B cell (primary cell): ENCODE measurements at places on chromosomes 16 and 17.

DNA sequence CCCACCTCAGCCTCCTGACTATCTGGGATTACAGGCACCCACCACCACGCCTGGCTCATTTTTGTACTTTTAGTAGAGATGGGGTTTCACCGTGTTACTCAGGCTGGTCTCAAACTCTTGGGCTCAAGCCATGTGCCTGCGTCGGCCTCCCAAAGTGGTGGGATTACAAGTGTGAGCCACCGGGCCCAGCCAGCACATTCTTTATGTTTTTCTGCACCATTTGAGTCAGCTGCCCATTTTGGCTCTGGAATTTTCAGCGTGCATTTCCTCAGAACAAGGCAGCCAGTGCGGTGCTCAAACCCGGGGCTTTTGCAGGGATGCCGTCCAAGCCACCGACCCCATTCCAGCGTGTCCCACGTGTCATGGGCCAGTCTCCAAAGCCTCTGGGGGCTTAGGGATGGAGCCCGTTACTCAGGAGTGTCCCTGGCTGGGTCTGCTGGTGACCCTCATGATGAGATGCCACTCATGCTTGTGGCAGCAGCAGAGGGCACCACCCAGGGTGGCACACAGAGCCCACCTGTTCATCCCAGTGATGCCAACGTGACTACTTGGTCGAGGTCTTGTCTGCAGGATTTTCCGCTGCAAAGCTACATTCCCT lies 3.7 kb upstream of the RAB40C start:
- DNase-seq = no peak

GRCh38 chr17:15266325-15267125 lies 1.4 kb upstream of the PMP22 start:
- DNase-seq = no peak

GRCh38 chr17:34869641-34870040 lies 91.6 kb downstream of the CCT6B start:
- DNase-seq = no peak

DNA sequence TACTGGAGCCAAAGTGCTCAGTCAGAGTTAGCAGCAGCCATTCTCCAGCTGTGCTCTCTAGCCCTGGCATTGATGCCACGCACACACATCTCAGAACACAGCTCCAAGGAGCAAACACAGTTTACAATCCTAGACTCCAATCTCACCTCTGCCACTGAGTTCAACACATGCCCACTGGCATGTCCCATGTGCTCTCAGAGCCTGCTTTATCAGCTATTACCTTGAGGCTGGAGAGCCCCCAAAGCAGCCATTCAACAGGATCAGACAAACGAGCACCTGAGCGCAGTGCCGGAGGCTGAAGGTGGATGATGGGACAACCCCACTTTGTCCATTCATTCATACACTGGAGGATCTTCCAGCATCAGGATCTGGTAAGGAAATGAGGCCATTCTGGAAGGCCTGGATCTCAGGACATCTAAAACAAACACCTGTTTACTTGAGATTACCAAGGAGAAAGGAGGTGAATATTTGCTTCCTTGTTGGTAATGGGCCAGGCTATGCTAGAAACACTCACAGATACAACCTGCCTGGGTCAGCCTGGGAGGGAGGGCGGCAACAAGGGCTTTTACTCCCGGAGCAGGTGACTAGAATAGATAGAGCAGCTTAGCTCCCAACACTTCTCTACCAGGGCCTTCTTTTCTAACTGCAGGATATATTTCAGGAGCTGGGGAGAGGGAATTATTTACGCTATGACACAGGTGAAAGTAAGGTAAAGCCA lies 25.4 kb downstream of the RANBP10 start:
- no peak for DNase-seq

- DNase-seq = no peak
Measured at GRCh38 chr17:50836826-50837225, 1.4 kb downstream of the WFIKKN2 start.

DNA sequence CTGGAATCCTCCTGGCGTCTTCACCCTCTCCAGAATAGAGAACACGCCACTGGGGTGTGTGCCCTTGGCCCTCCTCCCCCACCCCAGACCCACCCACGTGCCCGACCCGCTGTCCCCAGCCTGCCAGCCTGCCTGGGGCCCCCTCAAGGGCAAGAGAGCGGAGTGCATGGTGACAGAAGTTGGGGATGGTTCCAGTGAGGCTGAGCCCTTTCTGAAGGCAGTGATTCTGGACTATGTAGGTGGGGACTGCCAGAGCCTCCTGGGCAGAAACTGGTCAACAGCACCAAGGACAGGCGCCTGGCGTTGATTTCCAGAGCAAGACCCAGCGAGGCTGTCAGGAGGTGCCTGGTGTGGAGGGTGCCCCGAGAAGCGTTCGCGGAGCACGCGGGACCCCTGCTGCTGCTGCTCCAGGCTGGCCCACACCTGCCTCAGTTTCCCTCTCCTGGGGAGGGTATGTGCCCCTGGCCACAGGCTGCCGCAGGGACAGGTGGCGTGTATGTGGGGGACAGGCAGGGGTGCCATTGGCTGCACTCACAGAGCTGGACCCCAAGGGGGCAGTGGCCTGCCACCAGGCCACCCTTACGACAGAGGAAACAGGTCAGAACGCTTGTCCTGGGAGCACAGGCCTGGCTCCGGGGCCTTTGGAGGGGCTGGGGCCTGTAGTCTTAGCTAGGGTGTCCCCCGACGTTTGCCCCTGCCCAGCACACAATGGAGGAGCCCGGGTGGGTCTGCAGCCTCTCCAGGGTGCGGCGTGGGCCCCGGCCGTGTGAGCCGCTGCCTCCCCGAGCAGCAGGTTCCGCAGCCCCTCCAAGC lies 1.2 kb downstream of the SSTR5 start:
- no peak for DNase-seq

DNA sequence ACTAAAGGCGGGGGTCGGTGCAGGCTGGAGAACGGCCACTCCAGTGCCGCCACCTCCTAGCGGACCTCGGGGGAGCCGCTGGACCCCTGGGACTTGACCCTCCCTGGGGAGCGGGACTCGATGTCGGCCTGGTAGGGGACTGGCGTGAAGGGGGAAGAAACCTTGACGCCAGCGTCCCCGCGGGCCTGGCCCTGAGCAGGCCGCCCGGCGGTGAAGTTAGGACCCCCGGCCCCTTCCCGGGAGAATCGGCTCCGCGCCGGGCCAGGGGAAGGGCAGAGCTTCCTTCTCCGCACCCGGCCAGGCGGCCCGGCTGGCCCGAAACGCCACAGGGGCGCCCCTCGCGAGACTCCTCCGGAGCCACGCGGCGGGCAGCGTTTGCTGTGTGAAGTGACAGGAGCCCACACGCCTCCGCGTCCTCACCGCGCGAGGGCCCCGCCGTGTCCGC lies 389 bp downstream of the DUS1L start:
- DNase-seq = no peak

GRCh38 chr17:9445424-9445823 lies 130.2 kb downstream of the STX8 start:
- no peak for DNase-seq

DNA sequence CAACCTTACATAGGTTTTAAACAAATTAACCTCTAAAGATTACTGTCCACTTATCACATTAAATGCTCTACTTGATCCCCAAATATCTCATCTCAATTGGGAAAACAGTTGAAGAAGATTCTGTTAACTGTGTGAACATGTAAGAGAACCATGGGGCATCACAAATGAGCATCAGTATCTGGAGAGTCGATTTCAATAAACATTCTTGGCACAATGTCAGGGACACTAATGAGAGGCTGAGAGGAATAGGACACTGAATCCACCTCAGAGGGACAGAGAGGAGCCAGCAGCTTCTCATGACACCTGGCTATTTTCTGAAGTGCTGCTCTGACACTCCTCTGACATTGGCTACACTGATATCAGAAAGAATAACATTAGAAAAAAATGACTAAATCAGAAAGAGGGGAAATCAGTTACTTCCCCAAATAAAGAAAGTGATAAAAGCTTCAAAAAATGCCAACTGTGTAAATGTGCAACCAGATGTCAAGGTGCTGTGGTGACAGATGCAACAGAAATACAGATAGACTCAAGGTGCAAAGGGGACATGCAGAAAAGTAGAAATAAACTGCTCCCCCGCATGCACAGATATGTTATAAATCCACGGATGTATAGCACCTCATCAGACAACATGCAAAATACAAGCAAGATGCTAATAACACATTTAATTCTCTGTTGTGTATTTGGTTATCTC lies 67.4 kb downstream of the SNX11 start:
- DNase-seq = no peak

DNA sequence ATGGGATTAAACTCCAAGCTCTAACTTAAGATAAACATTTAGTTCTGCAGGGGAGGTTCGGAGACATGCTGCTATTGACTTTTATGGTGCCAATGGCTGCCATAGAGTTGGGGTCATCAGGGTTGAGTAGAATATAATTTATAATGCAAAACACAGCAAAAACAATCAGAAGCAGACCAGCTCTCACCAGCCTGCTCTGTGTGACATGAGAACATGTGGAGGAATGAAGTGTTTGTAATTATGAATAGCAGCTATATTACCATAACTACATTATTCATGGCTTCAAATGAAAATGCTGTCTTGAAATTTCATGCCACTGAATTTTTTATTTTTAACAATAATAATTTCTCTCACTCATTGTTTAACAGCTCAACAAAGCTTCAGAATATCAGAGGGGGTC lies 645.6 kb upstream of the CDH8 start:
- DNase-seq = no peak

- no peak for DNase-seq
Measured at GRCh38 chr17:72338847-72339790, 218.3 kb downstream of the SOX9 start.

DNA sequence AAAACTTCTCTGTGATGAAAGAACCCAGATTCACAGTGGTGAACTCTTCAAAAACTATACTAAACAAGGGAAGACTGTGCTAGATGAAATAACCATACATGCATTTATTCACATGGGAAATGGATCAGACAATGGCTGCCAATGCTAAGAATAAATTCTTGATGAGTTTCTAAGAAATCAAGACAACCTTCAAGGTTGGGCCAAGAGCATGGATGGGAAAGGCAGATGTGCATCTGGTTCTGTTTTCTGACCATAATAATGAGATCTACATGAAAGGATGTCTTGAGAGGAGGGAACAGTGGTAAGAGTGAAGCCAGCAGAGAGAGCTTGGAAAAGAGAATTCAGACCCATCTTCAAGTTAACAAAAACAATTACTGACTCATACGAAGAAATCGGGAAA lies 31.4 kb downstream of the ANKRD11 start:
- DNase-seq = no peak

DNA sequence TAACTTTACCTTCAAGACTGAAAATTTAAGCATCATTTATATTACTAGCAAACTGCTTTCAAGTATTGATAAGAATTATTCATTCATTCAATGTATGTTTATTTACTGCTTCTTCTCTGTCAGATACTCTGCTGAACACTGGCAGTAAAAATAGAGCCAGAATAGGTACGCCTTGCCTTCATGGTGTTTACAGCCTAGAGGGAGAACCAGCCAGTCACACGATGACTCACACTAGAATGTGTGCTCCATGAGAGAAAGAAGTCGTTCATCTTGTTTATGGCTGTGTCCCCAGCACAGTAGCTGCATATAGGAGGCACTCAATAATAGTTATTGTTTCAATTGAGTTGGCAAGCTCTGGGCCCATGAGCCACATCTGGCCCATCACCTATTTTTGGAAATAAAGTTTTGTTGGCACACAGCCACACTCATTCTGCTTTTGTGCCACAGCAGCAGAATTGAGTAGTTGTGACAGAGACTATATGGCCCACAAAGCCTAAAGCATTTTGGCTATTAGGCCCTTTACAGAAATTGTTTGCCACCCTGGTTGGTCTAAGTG lies 84.2 kb downstream of the TMC6 start:
- no peak for DNase-seq

DNA sequence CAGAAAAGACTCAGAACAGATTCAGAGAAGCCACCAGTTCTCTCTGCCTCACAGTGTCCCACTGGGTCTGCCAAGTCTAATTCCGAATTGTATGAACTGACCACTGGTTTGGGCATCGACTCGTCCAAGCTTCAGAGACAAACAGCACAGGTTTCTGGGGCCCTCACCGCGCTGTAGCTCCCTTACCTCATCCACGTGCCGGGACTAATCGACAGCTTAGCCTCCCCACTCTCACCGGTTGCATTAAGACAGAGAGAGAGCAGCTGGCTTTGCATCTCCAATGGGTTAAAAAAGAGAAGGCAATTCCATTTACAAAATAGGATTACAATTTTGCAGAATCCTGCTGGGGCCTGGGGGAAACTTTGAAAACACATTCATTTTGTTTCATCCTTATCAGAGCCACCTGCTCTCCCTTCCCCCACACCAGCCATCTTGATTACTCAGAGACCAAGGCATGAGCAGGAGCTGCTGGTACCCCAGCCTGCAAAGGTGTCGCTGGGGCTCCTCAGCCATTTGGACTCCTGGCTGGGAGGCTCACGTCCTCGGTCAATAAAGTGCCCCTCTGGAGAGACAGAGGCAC lies 95.3 kb upstream of the RPL38 start:
- DNase-seq = no peak

DNA sequence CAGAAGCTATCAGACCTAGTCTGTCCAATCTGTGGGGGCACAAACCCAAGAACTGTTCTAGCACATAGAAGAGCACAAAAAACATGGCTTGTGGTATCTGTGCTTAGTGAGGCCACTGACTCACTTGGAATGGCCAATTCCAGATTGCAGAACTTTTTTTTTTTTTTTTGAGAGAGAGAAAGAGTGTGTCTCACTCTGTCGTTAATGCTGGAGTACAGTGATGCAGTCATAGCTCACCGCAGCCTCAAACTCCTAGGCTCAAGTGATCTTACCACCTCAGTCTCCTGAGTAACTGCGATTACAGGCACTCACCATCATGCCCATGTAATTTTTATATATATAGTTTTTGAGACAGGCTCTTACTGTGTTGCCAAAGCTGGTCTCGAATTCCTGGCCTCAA lies 77.2 kb upstream of the CLEC3A start:
- no peak for DNase-seq

- DNase-seq = no peak
Measured at GRCh38 chr16:57132470-57132869, 40.1 kb downstream of the CPNE2 start.

GRCh38 chr17:49435671-49436029 lies 21.0 kb upstream of the PHB1 start:
- DNase-seq = no peak

DNA sequence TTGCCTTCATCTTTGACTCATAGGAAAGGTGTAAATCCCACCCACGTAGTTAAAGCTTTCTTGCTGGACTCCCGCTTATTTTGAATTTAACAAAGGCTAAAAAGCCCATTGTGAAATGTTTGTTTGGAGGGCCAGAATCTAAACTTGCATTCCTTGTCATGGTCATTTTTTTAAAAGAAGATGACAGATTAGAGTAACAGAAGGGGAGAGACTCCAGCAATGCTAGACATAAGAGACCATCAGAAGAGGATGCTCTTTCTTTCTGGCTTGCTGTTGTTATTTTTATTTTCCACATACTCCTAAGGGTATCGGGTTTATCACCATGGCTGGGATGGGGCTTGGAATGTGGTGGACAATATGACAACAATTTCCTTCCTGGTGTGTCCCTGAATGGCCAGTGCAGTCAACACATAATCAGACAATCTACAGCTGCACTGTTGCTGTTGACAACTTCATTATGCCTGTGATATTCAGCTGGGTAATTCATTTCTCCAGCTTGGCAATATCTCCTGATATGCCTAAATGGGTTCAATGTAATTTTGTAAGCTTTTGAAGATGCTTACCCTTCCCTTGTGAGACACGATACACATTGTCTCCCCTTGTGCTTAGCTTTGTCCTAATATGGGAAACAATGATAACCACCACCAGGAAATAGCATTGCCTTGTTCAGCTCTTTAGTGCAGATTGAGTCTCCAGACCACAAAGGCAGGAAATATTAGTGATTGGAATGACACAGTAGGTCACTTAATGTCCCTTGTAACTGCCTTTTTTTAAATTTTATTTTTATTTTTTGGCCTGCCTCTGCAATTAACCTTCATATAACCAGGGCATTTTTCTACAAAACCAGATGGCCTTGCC lies 164.3 kb downstream of the ANKFN1 start:
- no peak for DNase-seq

GRCh38 chr16:85367485-85367884 lies 245.6 kb upstream of the GSE1 start:
- no peak for DNase-seq
